H9 (cell line): ENCODE measurements at places on chromosomes 6 and 20. TPM values are rescaled to one million over a fixed set of nuclear protein-coding genes. Genes with fewer than 3 reads are reported as not detected.
A peak's percentile ranks its signal among the peaks of the same experiment; 100 is the strongest.

DNA sequence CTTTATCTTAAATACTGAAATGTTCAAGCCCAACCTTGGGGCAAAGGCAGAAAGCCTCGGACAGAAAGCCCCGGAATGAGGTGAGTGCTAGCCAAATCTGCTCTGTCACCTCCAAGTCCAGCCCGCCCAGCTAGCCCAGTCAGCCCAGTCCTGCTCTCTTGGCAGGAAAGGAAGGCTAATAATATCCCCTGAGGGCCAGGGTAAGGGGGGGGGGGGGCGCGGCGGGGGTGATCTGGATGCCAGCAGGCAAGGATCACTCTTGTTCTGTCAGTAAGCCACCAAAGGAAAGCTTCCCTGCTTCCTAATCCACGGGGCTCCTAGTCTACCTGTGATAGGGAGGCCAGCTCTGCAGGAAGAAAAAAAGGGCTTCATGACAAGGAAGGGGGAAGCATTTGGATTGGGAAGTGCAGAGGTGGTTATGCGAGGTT is 1.1 kb downstream of the NDRG3 start:
- DNase-seq: peak; percentile 47
- no peak overlapping the region for H3K27ac ChIP-seq
- H3K27me3 ChIP-seq: no peaks in the 10 kb centered on the region
- H3K36me3 ChIP-seq: no peaks in the 10 kb centered on the region
- peak overlapping the region; percentile 92 for H3K4me3 ChIP-seq

Gene CCDC170
- 0.07 and 0.26 TPM in 2 replicates for total RNA-seq

Gene CAGE1
- 0.28 TPM in 1 of 2 replicates, not detected in the other for total RNA-seq

DNA sequence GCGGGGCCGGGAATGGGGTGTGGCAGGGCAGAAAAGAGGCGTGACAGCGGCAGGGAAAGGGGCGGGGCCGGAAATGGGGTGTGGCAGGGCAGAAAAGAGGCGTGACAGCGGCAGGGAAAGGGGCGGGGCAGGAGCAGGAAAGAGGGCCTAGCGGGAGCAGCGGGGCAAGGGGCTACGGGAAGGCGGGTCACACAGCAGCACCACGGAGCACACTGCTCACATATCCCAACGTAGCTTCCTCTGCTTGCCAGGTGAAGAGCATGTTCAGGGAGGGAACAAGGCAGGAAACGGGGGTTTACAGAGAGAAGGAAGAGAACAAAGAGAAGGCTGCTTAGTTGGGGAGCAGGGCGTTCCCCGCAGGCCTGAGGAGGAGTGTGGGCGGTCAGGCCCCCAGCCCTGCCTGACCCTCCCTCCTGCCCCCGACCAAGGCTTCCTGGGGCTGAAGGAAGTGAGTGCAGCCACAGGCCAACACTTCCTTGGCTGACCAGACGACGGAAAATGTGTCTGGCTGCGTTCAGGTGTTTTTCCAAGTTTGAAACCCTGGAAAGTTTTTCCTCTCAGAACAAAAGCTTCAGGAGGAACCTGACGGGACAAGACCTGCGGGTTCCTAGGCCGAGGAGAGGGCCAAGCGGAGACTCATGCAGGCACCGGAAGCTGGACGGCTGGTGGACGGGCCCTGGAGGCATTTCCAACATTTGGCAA is 13.8 kb downstream of the UCKL1 start:
- no peak overlapping the region; the same call in 1 of the 2 replicates for H3K4me3 ChIP-seq
- H3K27ac ChIP-seq: peak overlapping the region; percentile 2
- H3K36me3 ChIP-seq: peaks cover 3% of the 10 kb centered on the region; the same call in 2 of the 3 replicates
- H3K4me1 ChIP-seq: no peaks in the 10 kb centered on the region
- H3K27me3 ChIP-seq: no peaks in the 10 kb centered on the region
- peak; percentile 92 for DNase-seq

GRCh38 chr20:53227523-53227922 is 255.4 kb downstream of the TSHZ2 start:
- no peak overlapping the region for H3K4me3 ChIP-seq
- H3K4me1 ChIP-seq: peaks cover 2% of the 10 kb centered on the region; the same call in 1 of the 2 replicates
- no peaks in the 10 kb centered on the region for H3K36me3 ChIP-seq
- no peak overlapping the region for H3K27ac ChIP-seq
- DNase-seq: no peak
- H3K27me3 ChIP-seq: no peaks in the 10 kb centered on the region

Gene RIMS4
- 15.5 and 16.3 TPM in 2 replicates for total RNA-seq

GRCh38 chr6:170370416-170370815 is 63.9 kb downstream of the FAM120B start:
- no peaks in the 10 kb centered on the region for H3K27me3 ChIP-seq
- H3K4me1 ChIP-seq: no peaks in the 10 kb centered on the region
- DNase-seq: no peak
- H3K36me3 ChIP-seq: no peaks in the 10 kb centered on the region
- H3K4me3 ChIP-seq: no peak overlapping the region
- H3K27ac ChIP-seq: no peak overlapping the region

DNA sequence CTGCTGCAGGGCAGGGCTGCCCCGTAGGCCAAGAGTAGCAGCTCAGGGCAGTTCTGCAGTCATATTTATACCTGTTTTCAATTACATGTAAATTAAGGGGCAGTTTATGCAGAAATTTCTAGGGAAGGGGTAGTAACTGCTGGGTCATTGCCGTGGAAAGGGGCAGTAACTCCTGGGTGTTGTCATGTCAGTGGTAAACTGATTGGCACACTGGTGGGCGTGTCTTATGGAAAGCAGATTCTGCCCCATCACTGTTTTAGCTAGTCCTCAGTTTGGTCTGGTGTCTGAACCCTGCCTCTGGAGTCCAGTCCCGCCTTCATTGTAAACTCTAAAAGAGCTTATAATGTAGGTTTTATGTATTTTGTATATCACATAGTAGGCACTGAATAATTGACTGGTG is 22.1 kb downstream of the MAP3K4 start:
- H3K27ac ChIP-seq: no peak overlapping the region
- H3K27me3 ChIP-seq: no peaks in the 10 kb centered on the region
- no peaks in the 10 kb centered on the region for H3K4me1 ChIP-seq
- peaks cover 14% of the 10 kb centered on the region for H3K36me3 ChIP-seq
- no peak overlapping the region for H3K4me3 ChIP-seq

DNA sequence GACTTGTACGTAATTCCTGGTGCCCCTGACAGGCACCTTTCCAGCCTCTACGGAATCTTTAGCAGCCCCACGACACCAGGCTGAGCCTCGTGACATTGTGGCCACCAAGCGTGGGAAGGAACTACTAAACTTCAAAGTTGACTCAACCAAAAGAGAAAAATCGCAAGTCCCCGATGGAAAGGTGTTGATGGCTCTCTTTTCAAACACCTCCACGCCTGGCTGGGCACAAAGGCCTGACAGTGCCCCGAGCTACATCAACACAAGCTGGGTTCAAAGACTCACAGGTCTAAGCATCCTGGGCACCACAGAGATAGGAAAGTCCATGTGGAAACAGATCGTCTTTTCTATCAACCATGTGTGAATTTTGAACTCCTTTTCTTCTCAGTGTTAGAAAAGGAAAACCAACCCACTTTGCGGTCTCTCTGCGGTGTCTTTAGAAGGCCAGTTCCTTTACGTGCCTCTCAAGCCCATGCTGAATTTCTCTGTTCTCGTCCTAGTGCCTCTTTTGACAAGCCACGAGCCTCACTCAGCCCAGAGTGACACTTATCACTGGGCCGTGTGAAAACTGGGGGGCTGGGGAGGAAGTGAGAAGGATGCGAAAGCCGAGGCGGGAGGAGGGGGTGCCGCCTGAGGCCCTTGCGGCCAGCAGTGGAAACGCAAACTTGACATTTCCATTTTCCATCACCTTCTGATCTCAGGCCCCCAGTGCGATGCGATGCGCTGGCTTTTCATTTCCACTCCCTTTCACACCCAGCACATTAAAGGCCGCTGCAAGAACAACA is 59.4 kb downstream of the GFOD1 start:
- H3K4me1 ChIP-seq: peaks cover 26% of the 10 kb centered on the region; the same call in 1 of the 2 replicates
- no peak overlapping the region for H3K4me3 ChIP-seq
- no peaks in the 10 kb centered on the region for H3K36me3 ChIP-seq
- no peak overlapping the region for H3K27ac ChIP-seq

Gene OR2B2
- total RNA-seq: not detected in 2 replicates

Gene SLC17A1
- total RNA-seq: not detected in 2 replicates

DNA sequence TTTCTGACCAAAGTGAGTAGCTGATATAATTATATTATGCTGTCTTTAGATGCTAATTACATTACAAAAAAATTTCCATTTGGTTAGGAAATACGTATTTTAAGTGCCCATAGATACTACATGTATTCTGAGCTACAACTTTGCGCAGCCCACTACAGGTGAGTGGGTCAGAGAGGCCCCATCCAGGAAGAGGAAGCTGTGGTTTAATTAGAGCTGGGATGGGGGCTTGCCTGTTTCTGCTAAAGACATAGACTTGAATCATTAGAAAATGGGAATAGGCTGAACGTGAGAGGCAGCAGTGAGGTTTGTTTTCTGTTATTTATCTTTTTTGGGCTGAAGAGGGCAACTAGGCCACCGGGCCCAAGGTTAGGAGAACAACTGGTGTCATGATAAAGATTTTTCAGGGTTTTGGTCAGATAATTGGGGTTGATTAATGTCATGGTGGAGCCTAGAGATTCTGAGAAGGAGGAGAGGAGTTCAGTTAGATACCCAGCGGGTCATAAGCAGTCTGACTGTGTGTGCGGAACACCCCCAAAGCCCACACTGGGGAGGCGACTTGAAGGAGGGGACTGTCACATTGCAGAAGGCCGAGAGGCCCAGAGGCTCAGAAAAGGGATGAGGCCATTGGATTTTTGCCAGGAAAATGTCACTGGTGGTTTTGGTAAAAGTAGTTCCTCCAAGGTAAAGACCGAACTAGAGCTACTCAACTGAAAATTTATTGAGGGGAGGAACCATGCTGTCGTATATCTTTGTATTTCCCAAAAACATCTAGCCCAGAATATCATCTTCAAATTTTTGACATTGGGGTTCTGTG is 14.5 kb upstream of the IRF4 start:
- no peaks in the 10 kb centered on the region for H3K4me1 ChIP-seq
- peaks cover 7% of the 10 kb centered on the region for H3K36me3 ChIP-seq
- H3K4me3 ChIP-seq: no peak overlapping the region
- no peak for DNase-seq
- no peaks in the 10 kb centered on the region for H3K27me3 ChIP-seq
- H3K27ac ChIP-seq: no peak overlapping the region

Gene NFYA
- 41.4 and 43.0 TPM in 2 replicates for total RNA-seq

GRCh38 chr20:2246069-2246491 is 49.7 kb upstream of the TGM3 start:
- H3K27me3 ChIP-seq: no peaks in the 10 kb centered on the region
- peak; percentile 38 for DNase-seq
- H3K27ac ChIP-seq: no peak overlapping the region
- H3K4me3 ChIP-seq: no peak overlapping the region

GRCh38 chr6:81668615-81669047 is 83.8 kb downstream of the TENT5A start:
- DNase-seq: no peak
- H3K27ac ChIP-seq: no peak overlapping the region
- no peaks in the 10 kb centered on the region for H3K27me3 ChIP-seq

DNA sequence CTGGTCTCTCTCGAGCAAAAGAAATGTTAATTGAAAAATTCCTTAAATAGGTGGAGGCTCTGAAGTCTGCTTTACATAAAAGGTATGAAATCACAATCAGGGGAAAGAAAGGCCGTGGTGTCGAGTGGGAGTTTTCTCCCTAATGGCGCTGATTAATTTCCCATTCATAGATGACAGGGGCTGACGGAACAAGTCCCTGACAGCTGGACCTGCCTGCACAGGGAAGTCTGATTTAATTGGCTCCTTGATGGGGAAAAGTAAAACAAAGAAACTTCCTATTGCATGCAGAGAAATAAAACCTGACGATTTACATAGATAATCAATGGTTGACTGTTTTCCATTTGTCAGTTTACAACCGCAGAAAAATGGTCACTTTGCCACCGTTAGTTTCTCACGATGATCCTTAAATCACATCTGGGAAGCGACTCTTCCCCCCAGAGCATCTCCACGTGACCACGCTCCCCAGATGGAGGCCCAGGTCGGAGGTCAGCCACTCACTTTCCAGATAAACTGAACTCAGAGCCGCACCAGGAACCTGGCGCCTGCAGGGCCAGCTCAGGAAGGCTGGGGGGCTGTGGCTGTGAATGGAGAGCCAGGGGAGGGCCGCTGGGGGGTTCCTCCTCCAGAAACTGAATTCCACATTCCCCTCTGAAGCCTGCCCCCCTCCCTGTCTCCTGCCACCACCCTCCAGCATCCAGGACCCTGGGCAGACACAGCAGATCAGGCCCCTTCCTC is 55.3 kb downstream of the DLL1 start:
- no peak for DNase-seq
- no peak overlapping the region for H3K4me3 ChIP-seq
- no peaks in the 10 kb centered on the region; the same call in 1 of the 2 replicates for H3K4me1 ChIP-seq
- H3K36me3 ChIP-seq: no peaks in the 10 kb centered on the region
- no peaks in the 10 kb centered on the region for H3K27me3 ChIP-seq

Gene LAMA4
- total RNA-seq: 1.0 and 1.1 TPM in 2 replicates

Gene SLC26A8
- total RNA-seq: 0.09 and 0.55 TPM in 2 replicates

- no peaks in the 10 kb centered on the region for H3K36me3 ChIP-seq
- H3K4me3 ChIP-seq: no peak overlapping the region
- no peaks in the 10 kb centered on the region for H3K27me3 ChIP-seq
- peak; percentile 78 for DNase-seq
These were observed 104.9 kb upstream of the NXT1 start for GRCh38 chr20:23245553-23246181.

- peaks cover 5% of the 10 kb centered on the region; the same call in 2 of the 3 replicates for H3K36me3 ChIP-seq
- DNase-seq: peak; percentile 47
- no peaks in the 10 kb centered on the region for H3K4me1 ChIP-seq
- H3K27me3 ChIP-seq: no peaks in the 10 kb centered on the region; the same call in 1 of the 2 replicates
- no peak overlapping the region for H3K27ac ChIP-seq
These were observed 1.3 kb upstream of the LRRC1 start for GRCh38 chr6:53793318-53794136.

- no peaks in the 10 kb centered on the region for H3K27me3 ChIP-seq
- no peak overlapping the region for H3K27ac ChIP-seq
- DNase-seq: no peak
- peaks cover 5% of the 10 kb centered on the region; the same call in 1 of the 2 replicates for H3K36me3 ChIP-seq
- no peaks in the 10 kb centered on the region for H3K4me1 ChIP-seq
These were observed 16.2 kb upstream of the WFDC8 start for GRCh38 chr20:45595235-45595634.

GRCh38 chr20:53668992-53669391 is 75.4 kb upstream of the ZNF217 start:
- DNase-seq: no peak
- H3K36me3 ChIP-seq: no peaks in the 10 kb centered on the region
- no peaks in the 10 kb centered on the region for H3K4me1 ChIP-seq
- no peak overlapping the region for H3K4me3 ChIP-seq
- H3K27me3 ChIP-seq: no peaks in the 10 kb centered on the region

- H3K27ac ChIP-seq: no peak overlapping the region
- H3K27me3 ChIP-seq: no peaks in the 10 kb centered on the region
- no peak for DNase-seq
- H3K4me3 ChIP-seq: no peak overlapping the region
These were observed 389.1 kb downstream of the HTR1B start for GRCh38 chr6:77074037-77074713.

GRCh38 chr20:52103335-52103912 is 88.2 kb downstream of the ZFP64 start:
- peaks cover 27% of the 10 kb centered on the region; the same call in 1 of the 2 replicates for H3K27me3 ChIP-seq
- peak; percentile 72 for DNase-seq
- H3K27ac ChIP-seq: no peak overlapping the region
- no peaks in the 10 kb centered on the region; the same call in 1 of the 2 replicates for H3K4me1 ChIP-seq

GRCh38 chr20:58457083-58457695 is 58.0 kb downstream of the APCDD1L start:
- no peaks in the 10 kb centered on the region for H3K27me3 ChIP-seq
- peaks cover 5% of the 10 kb centered on the region; the same call in 1 of the 2 replicates for H3K4me1 ChIP-seq
- no peak overlapping the region for H3K27ac ChIP-seq

Gene CDSN
- not detected in 2 replicates for total RNA-seq
